ENCODE measurements at places on chromosomes 16 and 17.

GRCh38 chr16:69477546-69477945, 53.1 kb downstream of the CYB5B start:
- DNase-seq, result no peak

DNA sequence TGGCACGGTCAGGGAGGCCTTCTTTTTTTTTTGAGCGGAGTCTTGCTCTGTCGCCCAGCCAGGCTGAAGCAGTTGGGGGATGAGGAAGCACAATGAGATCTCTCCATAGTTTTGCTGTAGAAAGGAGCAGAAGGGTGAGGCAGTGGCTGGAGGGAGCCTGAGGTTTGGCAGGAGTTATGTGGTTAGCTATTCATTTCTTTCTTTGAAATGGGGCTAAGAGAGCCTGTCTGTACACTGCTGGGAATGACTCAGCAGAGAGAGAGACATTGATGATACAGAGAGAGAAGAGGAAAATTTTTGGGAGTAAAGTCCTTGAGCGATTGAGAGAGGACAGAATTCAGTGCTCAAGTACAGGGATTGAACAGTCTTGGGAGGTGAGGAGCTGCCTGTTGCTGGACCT, 22.1 kb downstream of the NOS2 start:
- DNase-seq, result no peak

GRCh38 chr16:81939164-81940056, 71.9 kb downstream of the SDR42E1 start:
- DNase-seq, result no peak

- DNase-seq, result no peak
Measured at GRCh38 chr17:29407856-29408255, 17.7 kb downstream of the TAOK1 start.

GRCh38 chr16:67593288-67593687, 31.0 kb downstream of the CTCF start:
- DNase-seq, result no peak

GRCh38 chr17:80584176-80584905, 39.7 kb downstream of the RPTOR start:
- no peak for DNase-seq

DNA sequence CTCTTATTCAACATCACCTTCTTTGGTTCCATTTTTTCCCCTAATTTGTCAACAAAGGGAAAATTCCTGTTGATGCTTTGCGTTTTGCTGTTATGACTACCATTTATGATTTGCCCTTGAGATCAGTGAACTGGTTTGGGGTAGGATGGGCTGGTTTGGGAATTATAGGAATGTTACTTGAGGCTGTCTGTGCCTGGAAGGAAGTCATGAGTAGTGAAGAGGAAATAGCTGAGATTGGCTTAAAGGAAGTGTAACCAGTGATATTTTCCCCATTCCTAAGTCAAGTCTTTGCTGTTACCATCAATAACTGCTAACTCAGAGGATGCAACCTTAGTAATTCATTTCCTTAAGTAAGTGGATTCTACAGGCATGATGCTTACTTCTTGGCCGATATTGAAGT, 179.2 kb downstream of the MAP2K6 start:
- DNase-seq, result no peak

DNA sequence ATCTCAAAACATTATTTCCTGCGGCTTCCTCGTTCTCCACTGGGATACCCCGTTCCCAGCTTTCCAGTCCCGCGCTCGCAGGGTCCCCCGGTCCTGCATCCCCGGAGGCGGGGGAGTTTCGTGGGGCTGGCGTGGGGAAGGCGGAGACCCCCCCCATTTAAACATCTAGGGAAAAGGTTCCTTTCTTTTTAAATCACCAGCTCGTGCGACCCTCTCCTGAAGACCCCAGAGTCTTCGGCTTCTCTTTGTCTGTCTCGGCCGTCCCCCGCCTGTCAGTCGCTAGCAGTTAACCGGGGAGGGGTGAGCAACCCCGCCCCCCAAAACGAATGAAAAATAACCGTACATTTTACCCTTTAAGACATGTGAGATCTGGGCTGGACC, 473 bp upstream of the IGF2BP1 start:
- DNase-seq, result no peak

GRCh38 chr16:57756424-57757325, 21.1 kb downstream of the KATNB1 start:
- no peak for DNase-seq

GRCh38 chr16:2691491-2692248, 9.3 kb downstream of the KCTD5 start:
- DNase-seq, result no peak

DNA sequence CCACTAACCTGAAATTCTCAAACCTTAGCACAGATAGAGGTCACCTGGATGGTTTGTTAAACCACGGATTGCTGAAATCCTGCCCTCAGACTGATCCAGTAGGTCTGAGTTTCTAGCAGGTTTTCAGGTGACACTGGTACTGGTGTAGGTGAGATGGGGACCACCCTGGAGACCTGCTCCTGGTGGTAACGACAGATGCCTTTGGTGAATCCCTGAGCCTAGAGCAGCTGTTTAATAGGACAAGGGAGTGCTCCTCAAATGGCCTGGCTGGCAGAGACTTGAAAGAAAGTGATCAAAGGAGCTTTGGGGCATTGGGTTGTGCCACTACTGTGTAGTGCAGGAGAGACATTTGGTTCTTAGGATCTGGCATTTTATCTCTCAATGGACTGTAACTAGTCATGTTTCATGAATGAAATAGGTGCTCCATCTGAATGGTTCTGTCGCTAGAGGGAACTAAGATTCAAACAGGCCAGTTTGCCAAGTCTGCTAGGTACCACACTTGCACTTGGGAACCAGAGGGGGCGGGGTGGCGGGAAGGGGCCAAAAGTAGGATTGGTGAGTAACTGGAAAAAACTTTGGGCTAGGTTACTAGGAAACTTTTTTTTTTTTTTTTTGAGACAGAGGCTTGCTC, 2.9 kb upstream of the IFI35 start:
- DNase-seq, result no peak

DNA sequence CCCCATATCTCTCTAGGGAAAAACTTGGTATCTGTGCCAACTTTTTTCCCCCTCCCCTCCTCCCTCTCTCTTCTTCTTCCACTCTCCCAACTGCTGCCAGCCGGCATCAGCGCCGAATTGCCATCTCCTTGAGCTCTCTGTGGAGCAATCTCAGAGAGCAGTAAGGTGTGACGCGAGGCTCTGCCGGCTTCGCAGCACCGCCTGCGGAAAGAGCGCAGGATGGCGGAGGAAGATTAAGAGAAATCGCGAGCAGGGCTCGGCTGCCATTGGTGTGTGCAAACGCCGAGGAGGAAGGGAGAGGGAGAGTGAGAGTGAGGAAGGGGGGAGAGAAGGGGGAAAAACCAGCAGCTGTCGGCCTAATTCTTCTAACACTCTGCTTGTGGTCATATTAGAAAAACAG, 44.2 kb downstream of the NEUROD2 start:
- no peak for DNase-seq

GRCh38 chr17:5283571-5284315, 1.7 kb downstream of the RABEP1 start:
- no peak for DNase-seq

GRCh38 chr16:68091380-68092261, 6.5 kb downstream of the NFATC3 start:
- no peak for DNase-seq

GRCh38 chr17:81561494-81561885, 9.3 kb upstream of the FAAP100 start:
- no peak for DNase-seq

GRCh38 chr17:22569459-22570143, 877.3 kb downstream of the KCNJ18 start:
- DNase-seq, result no peak

DNA sequence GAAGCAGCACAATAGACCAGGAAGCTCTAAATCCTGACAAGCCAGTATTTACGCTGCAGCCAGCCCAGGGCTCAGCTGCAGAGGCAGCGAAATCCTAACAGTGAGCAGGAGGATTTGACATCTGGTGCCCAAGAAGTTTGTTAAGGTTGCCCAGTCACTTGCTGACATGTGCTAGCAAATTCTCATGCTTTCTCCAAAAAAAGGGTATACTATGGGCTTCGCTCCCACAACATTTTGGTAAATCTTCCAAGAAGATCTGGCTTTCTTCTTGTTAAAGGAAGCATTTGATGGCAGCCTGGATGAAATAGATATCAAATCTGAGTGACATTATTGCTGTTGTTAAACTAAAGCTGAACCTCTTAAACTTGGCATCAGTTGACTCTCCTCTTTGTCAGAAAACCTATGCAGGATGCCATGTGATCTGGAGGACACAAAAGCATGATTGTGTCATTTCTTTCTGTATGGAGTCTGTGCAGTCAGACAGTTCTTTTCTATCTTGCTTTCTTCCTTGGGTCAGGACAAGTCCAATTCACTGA, 949.7 kb upstream of the RBFOX1 start:
- no peak for DNase-seq

DNA sequence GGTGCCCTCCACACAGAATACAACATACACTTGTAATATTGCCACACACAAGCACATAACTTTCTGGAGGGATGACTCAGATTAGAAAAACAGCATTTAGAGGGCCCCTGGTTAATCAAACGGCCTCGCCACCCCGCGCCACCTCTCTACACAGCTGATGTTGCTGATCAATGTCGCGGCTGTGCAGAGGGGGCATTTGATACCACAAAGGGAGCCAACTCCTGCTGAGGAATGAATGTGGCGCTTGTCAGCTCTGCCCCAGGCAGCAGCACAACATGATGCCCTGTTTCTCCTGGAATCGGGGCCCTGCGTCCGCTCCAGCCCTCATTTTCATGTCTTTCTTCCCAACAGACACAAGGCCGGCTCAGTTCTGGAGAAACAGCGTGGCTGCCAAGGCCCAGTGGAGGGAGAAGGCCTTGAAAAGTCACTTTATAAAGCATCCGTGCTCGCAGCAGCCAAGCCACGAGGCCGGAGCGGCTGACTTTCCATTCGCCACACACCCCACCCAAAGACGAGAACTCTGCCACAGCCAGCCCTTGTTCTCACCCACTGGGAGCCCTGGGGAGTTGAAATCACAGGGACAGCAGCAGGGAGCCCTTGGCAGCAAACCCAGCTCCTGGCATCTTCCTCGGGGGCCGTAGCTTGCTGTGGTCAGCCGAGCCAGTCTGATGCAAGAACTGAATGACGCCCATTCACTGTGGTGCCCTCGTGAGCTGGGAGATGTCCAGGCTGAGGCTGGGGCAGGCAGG, 65.6 kb downstream of the XYLT1 start:
- DNase-seq, result no peak

GRCh38 chr17:4807605-4808377, 839 bp downstream of the PLD2 start:
- no peak for DNase-seq

- DNase-seq, result no peak
Measured at GRCh38 chr17:74924250-74924948, at the start of gene OTOP2. Gene OTOP2, plus strand, starts transcription at chr17:74924273. Its CDS starts 360 bp downstream, at chr17:74924633.

DNA sequence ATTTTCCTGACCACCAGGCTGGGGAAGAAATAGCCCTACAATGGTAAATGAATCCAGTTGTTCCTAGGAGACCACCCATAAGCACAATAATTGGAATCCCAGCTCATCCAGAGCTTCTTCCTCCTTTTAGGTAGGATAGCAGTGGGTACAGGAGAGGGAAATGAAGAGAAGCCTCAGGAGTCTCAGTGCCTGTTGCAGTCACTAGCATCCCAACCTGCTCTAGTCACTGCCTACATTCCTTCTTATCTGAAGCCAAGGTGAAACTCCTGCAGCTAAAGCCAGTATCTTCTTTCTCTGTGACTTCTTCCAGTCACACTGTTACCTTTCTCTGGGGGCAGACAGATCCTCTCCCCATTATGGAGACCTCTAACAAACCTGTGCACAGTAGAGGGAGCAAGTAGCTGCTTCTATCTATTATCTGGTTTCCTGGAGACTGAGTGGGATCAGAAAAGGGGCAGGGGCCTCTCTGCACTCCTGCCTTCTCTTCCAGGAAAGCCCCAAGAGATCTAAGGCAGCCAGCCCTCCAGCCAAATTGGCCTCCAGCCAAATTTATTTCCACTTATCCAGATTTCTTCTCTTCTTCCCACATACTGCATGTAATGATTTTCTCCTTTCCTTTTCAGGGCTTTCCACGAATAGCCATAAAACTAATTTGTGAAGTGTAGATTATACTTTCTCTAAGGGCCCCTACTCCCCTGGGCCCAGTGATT, 85.5 kb downstream of the SSH2 start:
- DNase-seq, result no peak

GRCh38 chr16:74107795-74108610, 188.6 kb upstream of the PSMD7 start:
- DNase-seq, result no peak

DNA sequence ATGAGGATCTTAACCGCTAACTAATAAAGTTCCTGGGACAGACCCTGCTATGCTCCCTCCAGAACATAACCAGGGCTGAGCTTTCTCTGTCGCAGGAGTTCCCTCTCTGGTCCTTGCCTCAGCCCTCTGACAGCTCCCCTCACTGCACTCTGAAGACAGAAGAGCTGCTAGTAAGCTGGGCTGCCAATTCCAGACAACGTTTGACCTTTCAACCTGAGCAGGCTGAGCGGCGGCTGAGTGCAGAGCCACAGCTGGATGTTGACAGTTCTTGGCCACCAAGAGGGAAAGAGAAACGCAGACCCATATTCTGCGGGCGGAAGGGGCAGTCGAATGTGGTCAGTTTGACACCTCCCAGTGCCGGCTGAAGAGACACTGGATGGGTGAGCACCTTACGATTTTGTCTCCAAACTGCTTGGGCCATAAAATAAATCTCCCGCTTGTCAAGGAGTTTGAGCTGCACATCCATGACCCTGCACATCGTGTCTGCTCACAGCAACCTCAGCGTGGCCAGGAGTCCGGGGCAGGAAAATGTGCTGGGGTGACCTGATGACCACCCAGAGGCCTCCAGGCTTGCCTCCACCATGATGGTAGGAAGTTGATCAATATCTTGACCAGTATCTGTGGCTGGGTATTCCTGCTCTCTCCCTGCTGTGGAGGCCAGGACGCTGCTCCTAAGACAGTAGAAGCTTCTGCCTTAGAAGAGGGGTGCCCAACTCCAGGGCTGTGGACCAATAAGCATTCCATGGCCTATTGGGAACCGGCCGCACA, 209.2 kb downstream of the PARN start:
- DNase-seq, result no peak

GRCh38 chr16:24077966-24078365, 178.2 kb upstream of the CACNG3 start:
- no peak for DNase-seq

DNA sequence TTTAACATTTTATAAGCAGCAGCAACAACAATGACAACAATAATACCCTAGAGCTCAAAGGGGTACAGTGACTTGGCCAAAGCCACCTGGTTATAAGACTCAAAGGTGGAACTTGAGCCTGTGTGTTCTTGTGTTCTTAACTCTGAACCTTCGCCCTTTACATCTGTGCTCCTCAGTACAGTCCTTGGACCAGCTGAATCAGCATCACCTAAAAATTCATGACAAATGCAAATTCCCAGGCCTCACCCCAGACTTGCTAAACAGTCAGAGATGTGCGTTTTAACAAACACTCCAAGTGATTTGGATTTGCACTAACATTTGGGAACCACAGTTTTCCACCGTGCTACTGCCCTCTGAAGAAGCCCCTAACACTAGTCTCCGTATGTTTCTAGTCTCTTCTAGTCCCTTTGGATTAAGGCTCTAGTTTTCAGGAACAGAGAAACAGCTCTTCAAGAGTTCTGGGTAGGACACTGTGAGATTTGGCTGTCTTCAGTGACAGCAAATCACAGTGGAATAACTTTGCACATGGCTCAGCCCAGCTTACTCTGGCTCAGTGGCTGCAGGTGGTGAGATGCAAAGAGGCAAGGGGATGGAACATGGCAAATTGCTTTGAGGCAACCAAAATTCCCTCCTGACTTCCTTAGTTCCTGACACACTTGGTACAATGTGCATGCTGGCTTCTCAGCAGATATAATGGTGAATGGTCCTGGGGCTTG, 151.0 kb upstream of the CDH11 start:
- no peak for DNase-seq
